ENCODE measurements at places on chromosomes 16 and 17.

- DNase-seq = no peak
Measured at GRCh38 chr17:21194226-21194625, 19.7 kb downstream of the TMEM11 start.

GRCh38 chr16:65285128-65286048 lies 163.5 kb upstream of the CDH11 start:
- DNase-seq = no peak

DNA sequence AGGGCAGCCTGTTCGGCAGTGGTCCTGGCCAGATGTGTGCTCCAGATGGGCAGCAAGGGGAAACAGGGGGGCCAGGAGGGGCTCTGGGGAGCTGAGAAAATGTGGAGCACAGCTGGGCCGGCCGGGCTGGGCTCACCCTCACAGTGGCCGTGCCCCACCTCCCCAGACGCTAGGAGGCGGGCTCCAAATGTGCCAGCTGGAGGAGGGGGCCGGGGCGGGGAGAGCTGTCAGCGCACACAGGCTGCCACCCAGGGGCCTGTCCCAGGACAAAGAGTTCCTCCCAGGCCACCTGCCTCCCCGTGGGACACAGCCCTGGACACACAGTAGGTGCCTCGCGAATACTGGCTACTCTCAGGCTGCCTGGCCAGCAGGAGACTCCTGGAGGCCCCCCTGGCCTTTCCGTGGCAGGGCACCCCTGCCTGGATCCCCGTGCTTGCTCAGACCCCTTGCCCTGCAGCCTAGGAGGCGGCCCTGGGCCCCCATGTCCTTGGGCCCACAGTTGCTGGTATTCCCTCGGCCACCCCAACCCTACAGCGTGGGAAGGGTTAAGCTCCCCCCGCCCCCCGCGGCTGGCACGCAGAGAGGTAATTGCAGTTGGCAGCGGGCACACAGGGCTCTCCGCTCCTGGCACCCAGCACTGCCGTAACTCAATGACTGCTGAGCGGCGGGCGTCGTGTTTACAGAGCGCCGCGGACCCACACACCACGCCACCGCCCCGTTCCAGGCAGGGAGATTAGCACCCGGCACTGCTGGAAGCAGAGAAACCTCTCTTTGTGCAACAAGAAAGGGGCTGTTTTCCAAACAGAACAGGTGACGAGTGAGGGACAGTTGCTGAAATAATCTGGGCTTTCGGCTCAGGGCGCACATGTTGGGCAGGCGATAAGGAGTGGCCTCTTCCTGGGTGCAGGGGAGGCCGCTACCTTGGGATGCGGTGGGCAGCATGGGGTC lies 32.2 kb downstream of the BAHCC1 start:
- no peak for DNase-seq

GRCh38 chr16:85658504-85659326 lies 30.0 kb downstream of the GINS2 start:
- DNase-seq = no peak

DNA sequence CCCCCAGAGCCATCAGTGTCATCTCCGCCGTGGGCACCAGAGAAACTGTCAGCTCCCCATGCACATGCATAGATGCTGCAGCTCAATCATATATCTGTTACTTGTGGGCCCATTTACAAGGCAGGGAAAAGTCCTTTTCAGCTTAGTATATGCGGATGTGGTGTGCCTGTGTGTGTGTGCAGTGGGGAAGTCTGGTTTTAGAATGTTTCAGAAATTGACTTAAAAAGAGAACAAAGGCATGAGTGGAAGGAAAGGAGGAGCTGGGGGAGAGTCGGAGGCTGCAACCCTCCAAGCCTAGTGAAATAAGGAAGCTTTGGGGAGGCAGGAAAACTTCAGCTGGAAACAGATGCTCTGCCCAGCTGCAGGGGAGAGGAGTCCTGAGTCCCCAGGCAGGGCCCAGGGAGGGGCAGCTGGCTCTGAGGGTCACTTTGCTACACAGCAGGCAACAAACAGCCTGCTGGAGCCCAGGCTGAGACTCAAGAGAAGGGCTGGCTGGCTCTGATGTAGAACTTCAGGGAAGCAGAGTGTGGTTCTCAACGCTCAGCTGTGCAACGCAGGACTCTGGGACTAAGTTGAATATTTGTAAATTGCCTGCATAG lies 11.1 kb upstream of the CD300LD start:
- no peak for DNase-seq

DNA sequence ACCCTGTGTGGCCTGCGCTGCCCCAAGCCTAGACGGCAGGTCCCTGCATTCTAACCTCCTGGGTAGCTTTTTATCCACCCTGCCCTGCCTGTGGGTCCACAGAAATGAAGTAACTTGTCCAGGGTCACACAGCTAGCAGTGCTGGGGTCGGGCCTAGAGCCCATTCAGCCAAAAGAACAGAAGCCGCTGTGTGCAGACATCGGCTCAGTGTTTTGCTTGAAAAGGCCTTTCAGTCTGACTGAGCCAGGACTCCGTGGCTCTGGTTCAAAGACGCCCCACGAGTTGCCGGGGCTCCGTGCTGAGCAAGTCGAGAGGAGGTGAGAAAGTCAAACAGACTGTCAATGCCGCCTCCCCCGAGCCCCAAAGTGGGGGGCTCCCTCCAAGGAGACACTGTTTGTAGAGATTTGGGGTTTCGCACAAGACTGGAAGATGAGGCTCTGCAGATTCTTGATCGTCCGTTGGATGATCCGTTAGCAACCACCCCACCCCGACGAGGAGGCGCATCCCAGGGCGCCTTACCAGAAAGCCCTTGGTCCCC lies 226.2 kb downstream of the NTN1 start:
- no peak for DNase-seq

GRCh38 chr17:75417054-75417580 lies 11.6 kb upstream of the GRB2 start:
- DNase-seq = no peak

DNA sequence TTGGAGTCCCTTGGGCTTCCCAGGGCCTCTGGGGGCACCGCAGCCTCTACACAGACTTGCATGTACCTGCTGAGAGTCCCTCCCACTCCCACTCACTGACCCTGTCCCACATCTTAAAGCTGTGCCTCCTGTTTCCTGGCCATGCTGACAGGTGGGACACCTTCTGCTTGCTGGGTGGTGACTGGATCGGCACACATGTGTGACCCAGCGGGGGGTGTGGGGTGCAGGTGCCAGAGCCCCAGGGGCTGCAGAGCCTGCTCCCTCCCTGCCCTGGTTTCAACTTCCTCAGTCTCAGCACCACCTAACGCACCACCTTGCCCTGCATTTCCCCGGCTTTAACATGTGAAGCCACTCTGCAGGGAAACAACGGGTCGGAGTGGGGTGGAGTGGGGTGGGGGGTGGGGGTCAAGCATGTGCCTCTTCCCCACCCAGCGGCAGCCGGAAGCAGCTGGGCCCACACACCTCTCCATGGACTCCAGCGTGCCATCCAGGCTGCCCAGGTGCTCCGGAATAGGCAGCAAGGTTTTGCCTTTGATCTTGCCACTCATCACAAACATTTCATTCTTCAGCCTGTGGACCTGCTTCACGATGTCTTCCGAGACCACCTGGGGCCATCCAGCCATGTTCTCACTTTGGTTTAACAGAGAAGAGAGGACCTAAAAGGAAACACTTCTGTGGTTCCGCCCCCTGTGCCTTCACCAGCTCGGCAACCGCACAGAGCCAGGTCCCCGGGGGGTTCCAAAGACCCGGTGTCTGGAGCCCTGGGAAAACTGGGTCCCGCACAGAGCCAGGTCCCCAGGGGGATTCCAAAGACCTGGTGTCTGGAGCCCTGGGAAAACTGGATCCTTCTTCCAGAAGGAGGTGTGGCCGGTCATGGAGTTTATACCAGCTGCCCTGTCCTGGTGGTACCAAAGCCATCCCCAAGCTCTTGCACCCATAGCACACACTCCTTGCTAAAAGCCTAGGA lies 4.7 kb downstream of the DNAH17 start:
- no peak for DNase-seq

- no peak for DNase-seq
Measured at GRCh38 chr17:6713918-6714271, 726 bp upstream of the SLC13A5 start.

DNA sequence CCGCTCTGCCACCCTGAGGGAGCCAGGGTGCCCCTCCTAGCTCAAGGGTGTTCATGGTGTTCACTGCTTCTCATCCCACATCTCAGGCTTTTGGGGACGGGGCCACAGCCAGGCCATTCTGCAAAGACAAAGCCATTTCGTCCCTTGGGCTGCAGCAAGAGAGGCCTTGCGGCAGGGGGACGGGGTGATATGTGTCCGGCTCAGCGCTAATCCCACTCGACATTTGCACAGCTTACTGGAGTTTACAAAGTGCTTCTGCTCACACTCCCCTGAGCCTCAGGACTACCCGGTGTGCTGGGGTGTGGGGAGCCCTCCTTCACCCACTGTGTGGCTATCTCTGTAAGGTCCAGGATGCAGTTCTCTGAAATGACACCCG lies 84.3 kb downstream of the RTN4RL1 start:
- DNase-seq = no peak

DNA sequence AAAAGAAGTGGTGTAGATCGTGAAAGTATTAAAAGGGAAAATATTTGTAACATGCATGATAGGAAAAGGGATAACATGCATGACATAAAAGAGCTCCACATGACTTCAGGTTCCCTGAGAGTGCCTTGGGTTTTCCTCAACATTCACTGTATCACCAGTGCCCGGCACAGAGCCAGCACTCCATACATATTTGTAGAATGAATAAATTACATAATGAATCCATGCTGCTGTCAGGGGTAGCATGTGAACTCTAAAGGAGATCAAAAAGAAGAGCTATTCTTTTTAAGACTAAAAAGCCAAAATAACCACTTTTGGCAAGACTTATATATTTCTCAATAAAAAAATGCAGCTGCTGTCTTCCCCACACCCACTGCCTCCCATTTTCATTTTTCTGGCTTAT lies 2.7 kb upstream of the ZNF594 start:
- DNase-seq = no peak

DNA sequence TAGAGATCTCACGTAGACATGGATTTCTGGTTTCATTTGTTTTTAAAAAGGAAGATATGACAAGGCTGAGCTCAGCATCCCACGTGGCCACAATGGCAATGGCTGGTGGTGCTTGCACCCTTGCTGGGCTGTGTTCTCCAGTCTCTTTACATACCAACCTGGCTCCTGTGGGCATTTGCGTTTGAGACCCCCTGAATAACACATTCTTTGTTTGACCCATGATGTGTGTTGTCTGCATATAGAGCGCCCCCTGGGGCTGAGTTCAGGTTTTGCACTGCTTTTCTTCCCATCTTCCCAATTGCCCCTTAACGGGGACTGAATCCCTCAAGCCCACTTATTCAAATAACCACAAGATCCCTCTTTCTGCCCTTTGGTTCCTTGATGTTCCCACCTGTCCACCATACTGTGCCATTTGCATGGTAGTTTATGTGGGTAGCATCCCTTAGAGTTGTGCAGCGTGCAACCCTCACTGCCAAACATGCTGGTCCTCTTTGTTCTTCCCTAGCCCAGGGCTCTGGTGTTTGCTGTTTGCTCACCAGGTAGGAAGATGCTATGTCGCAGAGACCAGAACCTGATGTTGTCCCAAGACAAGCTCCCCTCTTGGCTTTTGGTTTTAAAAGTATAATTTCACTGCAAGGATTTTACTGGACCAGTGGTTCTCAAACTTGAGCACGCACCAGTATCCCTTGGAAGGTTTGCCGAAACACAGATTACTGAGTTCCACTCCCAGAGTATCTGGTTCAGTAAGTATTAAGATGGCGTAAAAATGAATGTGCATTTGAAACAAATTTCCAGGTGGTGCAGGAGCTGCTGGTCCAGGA lies 38.5 kb upstream of the NKD1 start:
- DNase-seq = peak; percentile 19

DNA sequence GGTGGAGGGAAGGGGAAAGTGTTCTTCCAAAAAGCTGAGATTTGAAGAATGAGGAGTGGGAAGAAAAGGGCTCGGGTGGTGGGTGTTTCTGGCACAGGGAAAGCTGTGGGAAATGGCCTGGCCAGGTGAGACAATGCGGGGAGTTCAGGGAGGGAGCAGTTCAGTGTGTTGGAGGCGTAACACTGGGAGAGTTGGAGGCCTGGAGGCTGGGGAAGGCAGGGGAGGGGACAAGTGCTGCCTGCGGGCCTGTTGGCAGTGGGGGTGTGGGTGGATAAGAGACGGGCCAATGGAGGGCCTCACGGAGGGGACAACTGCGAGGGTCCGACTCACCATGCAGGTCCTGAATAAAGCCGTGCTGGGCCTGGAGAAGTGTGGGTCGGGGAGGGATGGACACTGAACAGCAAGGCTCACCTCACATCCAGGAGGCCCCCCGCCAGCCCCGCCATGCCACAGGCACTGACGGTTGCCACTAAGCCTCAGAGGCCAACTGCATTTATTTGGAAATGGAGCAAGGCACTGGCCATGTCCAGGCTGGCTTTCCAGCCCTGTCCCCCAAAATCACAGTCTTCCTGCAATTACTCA lies 17.8 kb upstream of the KRT19 start:
- DNase-seq = no peak

GRCh38 chr17:6528557-6528956 lies 27.8 kb downstream of the PITPNM3 start:
- no peak for DNase-seq

DNA sequence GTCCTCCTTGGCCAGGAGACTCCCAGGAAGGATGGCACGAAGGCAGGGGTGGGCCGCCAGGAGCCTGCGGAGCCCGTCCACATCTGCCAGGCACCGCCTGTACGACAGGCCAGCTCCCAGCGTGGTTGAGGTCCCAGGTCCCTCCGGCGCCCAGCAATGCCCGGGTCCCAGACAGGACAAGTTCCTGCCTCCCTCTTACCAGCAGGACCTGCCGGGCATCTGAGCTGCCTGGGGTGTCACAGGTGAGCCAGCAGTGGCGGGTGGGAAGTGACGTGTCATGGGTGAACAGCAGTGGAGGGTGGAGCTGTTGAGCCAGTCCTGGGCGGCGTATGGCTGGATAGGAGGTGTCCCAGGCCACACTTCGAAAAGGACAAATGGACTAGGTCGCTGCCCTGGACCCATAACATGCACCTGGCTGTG lies 15.7 kb upstream of the BAHCC1 start:
- no peak for DNase-seq

GRCh38 chr16:85259115-85259831 lies 147.0 kb upstream of the CIBAR2 start:
- no peak for DNase-seq

DNA sequence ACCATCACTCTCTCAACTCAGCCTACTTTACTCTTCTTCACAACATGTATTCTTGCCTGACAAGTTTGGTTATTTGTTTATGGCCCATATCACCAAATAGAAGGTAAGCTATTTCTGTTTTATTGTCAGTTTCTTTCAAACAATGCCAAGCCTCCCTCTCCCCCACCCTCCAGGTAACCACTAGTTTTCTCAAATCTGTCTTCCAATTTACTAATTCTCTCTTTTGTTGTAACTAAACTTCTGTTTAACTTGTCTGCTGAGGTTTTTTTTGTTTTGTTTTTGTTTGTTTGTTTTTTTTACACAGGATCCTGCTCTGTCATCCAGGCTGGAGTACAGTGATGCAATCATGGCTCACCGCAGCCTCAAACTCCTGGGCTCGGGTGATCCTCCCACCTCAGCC lies 34.9 kb downstream of the CHCT1 start:
- DNase-seq = no peak

GRCh38 chr17:9521062-9521461 lies 54.6 kb downstream of the STX8 start:
- DNase-seq = no peak

DNA sequence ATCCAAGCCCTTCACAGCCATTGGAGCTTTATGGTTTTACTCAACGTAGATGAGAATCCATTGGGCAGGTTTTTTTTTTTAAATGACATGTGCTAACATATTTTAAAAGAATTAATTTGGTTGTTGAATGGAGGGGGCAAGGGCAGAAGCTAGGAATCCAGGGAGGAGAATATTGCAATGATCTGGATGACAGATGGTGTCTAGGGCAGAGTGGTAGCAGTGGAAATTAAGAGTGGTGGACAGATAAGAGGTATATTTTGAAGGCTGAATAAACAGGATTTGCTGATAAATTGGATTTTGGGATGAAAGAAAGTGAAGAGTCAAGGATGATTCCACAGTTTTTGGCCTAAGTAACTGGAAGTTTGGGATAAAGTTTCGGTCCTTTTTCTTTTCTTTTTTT lies 54.8 kb upstream of the DHX40 start:
- no peak for DNase-seq
